ENCODE measurements at places on chromosomes 16 and 17. TPM values are rescaled to one million over a fixed set of nuclear protein-coding genes. Genes with fewer than 3 reads are reported as not detected.
A peak's percentile ranks its signal among the peaks of the same experiment; 100 is the strongest.

Gene CDH8
- not detected for total RNA-seq

Gene SCNN1G
- total RNA-seq, result not detected

Gene NPTX1
- 85.8 TPM for total RNA-seq

Gene DPEP1
- total RNA-seq, result not detected

Gene IKZF3
- total RNA-seq, result 33.1 TPM

Gene HBQ1
- not detected for total RNA-seq

Gene CCL1
- 0.87 TPM for total RNA-seq

Gene AMDHD2
- 45.8 TPM for total RNA-seq

Gene CCDC78
- total RNA-seq, result 1.6 TPM

DNA sequence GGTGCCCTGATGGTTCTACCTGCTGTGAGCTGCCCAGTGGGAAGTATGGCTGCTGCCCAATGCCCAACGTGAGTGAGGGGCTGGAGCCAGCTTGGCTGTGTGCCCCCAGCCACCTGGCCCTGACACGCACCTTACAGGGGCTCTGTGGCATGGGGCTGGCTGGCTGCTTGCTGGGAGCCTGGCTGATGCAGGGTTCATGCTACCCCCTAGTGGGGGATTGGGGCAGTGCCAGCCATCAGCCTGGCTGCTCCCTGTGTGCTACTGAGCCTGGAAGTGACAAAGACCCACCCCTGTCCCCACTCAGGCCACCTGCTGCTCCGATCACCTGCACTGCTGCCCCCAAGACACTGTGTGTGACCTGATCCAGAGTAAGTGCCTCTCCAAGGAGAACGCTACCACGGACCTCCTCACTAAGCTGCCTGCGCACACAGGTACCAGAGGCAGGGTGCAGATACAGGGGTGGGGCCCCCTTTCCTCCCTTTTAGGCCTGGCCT, 5.7 kb downstream of the GRN start:
- H3K36me3 ChIP-seq, result peaks cover 10% of the 10 kb centered on the region
- no peak overlapping the region for H3K27ac ChIP-seq
- peak; percentile 76 for DNase-seq
- no peak overlapping the region for H3K4me3 ChIP-seq
- H3K27me3 ChIP-seq, result peaks cover 8% of the 10 kb centered on the region

- H3K4me3 ChIP-seq, result no peak overlapping the region
- no peak overlapping the region for H3K27ac ChIP-seq
- H3K4me1 ChIP-seq, result peaks cover 24% of the 10 kb centered on the region
- peaks cover 39% of the 10 kb centered on the region for H3K27me3 ChIP-seq
These were observed 7.6 kb upstream of the PPP1R1B start for GRCh38 chr17:39618956-39619785.

- DNase-seq, result no peak
- peaks cover 9% of the 10 kb centered on the region for H3K4me1 ChIP-seq
- peaks cover 15% of the 10 kb centered on the region for H3K36me3 ChIP-seq
- H3K27ac ChIP-seq, result no peak overlapping the region
These were observed 66.1 kb downstream of the PLD6 start for GRCh38 chr17:17139972-17140589.

- H3K27ac ChIP-seq, result no peak overlapping the region
- H3K4me3 ChIP-seq, result no peak overlapping the region
- no peak for DNase-seq
- H3K36me3 ChIP-seq, result no peaks in the 10 kb centered on the region
- peaks cover 10% of the 10 kb centered on the region for H3K4me1 ChIP-seq
These were observed 31.0 kb upstream of the CNEP1R1 start for GRCh38 chr16:49994006-49994405.

- peaks cover 57% of the 10 kb centered on the region for H3K4me1 ChIP-seq
- no peaks in the 10 kb centered on the region for H3K27me3 ChIP-seq
- peak overlapping the region; percentile 92 for H3K27ac ChIP-seq
- peak overlapping the region; percentile 20 for H3K4me3 ChIP-seq
These were observed 678.9 kb downstream of the WWOX start for GRCh38 chr16:78778101-78779004.

DNA sequence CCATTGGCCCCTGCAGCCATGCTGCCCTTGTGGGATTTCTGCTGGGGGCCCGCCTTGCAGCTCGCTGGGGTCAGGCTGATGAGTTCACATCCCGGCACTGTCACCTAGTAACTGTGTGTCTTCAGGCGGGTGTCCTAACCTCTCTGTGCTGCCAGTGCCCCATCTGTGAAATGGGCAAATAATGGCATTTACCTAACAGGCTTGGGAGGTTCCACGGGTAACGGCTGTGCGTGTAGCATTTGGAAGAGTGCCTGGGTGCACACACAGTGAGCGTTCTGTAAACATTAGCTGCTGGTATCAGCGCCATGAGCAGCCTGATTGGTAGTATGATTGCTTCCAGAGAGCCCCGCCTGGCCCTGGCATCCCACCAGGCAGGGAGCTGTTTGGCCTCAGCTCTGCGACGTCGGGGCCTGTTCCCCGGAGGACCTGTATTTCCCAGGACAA, 167.3 kb upstream of the GSE1 start:
- peaks cover 2% of the 10 kb centered on the region for H3K27me3 ChIP-seq
- no peak overlapping the region for H3K27ac ChIP-seq
- no peak for DNase-seq
- peaks cover 20% of the 10 kb centered on the region for H3K4me1 ChIP-seq
- no peaks in the 10 kb centered on the region for H3K36me3 ChIP-seq

- peaks cover 21% of the 10 kb centered on the region for H3K4me1 ChIP-seq
- H3K27ac ChIP-seq, result no peak overlapping the region
- H3K4me3 ChIP-seq, result no peak overlapping the region
- H3K27me3 ChIP-seq, result peaks cover 15% of the 10 kb centered on the region
- DNase-seq, result no peak
These were observed 12.9 kb upstream of the TOB1 start for GRCh38 chr17:50879086-50879485.

DNA sequence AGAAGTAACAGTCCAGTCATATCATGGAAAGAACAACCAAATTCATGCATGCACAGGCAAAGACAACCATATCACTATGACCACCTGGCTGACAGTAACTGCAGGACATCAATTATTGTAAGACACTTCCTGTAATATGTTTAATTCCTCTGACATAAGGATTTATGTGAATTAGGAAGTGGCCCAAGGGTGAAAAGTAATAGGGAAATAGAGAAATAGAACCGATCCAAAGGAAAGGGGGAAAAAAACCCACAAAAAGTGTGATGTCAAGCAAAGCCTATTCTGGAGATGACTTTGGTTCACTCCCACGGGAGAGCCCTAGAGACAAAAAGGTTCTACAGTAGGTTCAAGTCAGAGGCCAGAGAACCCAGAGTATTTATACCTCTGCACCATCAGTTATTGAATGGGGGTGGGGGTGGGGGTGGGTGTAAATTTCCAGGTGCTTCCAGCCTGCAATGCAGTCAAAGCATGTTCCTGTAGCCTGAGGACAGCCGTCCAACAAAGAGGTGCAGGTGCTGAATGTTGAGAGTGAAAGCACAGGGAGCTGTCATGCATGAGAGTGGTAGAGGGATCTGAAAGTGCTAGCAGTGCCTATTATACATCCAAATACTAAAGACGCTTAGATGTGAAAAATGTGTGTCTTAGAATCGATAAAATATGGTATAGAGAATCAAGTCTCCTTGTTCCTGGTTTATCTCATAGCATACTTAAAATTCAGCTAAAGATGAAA, 95.6 kb upstream of the HLF start:
- H3K36me3 ChIP-seq, result no peaks in the 10 kb centered on the region
- H3K27me3 ChIP-seq, result no peaks in the 10 kb centered on the region
- no peaks in the 10 kb centered on the region for H3K4me1 ChIP-seq
- no peak overlapping the region for H3K27ac ChIP-seq
- H3K4me3 ChIP-seq, result no peak overlapping the region

DNA sequence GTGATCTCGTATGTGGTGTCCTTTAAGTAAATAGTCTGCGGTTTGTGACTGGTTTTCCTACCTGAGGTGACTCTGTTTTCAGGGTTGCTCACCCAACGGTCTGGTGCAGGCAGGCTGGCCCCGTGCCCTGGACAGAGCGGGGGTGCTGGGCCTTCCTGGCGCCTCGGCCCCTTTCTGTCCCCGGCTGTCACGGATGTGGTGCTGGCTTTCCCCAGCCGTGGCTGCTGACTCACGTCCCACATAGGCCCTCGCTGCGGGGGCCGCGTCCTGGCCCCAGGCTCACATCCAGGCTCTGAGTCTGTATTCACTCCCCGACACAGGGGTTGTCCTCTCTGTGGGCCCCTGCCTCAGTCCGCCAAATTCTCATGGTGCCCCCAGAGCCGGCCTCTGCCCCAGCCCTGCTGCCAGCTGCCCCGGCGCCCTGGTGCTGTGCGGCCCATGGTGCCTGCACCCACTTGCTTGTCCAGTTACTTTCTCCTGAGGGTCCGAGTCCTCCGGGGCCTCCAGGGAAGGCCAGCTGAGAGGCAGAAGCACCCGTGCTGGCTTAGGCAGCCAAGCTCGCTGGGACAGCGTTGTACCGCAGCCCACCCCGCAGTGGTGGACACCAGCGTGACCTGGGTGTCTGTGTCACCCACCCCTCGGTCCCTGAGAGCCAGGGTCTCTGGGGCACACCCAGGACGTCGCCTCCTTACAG, 5.9 kb downstream of the CHMP6 start:
- no peak for DNase-seq
- peaks cover 12% of the 10 kb centered on the region for H3K4me1 ChIP-seq
- H3K27me3 ChIP-seq, result peaks cover 5% of the 10 kb centered on the region
- no peak overlapping the region for H3K4me3 ChIP-seq

DNA sequence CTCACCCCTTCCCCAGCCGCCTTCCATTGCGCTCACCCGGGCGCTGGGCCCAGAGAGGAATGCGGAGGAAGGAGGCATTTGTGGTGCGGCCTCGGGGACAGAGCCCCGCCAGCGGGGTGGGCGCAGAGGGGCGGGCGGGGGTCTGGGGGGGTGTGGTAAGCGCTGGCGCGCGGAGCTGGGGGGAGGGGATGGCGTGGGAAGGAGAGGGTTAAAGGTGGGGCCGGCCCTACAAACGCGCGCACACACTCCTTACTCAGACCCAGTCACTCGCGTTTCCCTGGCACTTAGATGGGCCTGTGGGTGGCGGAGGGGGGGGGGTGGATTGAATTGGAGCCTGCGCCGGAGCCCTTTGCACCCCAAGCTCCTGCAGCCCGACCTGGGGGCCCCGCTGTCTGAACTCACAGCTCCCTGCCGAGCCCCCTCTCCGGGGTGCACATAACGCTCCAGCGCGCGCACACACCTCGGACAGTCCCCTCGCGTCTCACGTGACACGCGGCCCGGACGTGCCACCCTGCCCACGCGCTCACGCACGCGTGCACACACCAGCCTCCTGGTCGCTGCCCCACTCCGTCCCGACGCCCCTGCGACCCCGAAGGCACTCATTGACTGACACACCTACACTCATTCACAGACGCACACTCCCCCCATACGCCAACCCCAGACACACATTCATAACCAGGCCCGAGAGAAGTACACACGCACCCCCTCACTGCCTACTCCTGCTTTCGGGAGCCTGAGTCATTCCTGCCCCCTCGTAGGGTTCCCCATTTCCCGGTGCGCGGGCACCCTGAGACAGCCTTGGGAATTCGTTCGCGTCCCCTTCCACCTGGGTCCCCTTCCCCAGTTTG, 844 bp downstream of the TBKBP1 start:
- H3K27me3 ChIP-seq, result peaks cover 3% of the 10 kb centered on the region
- H3K4me1 ChIP-seq, result peaks cover 39% of the 10 kb centered on the region
- DNase-seq, result no peak
- peak overlapping the region; percentile 71 for H3K4me3 ChIP-seq

GRCh38 chr16:8859913-8860881, 8.6 kb downstream of the CARHSP1 start:
- no peak for DNase-seq
- H3K27ac ChIP-seq, result no peak overlapping the region
- no peak overlapping the region for H3K4me3 ChIP-seq
- peaks cover 46% of the 10 kb centered on the region for H3K4me1 ChIP-seq
- peaks cover 39% of the 10 kb centered on the region for H3K36me3 ChIP-seq
- no peaks in the 10 kb centered on the region for H3K27me3 ChIP-seq

DNA sequence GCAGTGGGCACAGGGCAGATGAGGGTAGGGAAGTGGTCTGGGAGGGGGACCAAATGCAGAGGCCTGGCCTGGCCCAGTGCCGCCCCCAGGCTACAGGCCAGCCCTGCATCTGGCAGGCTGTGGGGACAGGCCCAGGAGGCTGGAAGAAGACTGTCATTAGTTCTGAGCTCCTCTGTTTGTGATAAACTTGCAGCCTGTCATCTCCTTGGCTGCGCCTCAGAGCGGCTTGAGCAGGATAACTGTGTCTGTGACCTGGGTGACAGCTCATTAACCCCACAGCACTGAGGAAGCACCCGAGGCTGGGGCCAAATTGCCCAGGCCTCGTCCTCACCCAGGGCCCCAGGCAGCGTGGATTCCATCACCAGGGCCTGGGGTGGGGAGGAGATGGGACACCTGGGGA, 23.9 kb downstream of the ABCC3 start:
- no peak for DNase-seq
- no peaks in the 10 kb centered on the region for H3K27me3 ChIP-seq
- H3K36me3 ChIP-seq, result no peaks in the 10 kb centered on the region
- H3K27ac ChIP-seq, result no peak overlapping the region

DNA sequence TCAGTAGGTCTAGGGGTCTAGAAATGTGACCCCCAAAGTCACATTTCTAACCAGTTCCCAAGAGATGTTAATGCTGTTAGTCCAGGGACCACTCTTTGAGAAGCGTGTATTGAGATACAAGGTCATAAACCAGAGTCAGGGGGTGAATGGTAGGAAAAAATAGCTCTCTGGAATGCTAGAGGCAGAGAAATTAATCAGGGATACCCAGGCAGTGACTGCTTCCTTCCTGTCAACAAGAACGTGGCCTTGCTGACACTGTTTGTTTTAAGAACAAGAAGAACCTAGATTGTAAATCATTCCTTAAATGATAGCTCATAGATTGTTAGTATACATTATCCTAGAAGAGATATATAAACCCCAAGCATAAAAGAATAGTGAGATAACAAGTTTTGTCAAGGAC, 43.8 kb downstream of the PITPNM3 start:
- no peaks in the 10 kb centered on the region for H3K36me3 ChIP-seq
- no peaks in the 10 kb centered on the region for H3K4me1 ChIP-seq
- H3K4me3 ChIP-seq, result no peak overlapping the region
- no peak for DNase-seq
- no peak overlapping the region for H3K27ac ChIP-seq

GRCh38 chr17:28466001-28466400, 7.4 kb upstream of the SLC13A2 start:
- peaks cover 21% of the 10 kb centered on the region for H3K4me1 ChIP-seq
- H3K4me3 ChIP-seq, result no peak overlapping the region
- H3K27me3 ChIP-seq, result peaks cover 4% of the 10 kb centered on the region

DNA sequence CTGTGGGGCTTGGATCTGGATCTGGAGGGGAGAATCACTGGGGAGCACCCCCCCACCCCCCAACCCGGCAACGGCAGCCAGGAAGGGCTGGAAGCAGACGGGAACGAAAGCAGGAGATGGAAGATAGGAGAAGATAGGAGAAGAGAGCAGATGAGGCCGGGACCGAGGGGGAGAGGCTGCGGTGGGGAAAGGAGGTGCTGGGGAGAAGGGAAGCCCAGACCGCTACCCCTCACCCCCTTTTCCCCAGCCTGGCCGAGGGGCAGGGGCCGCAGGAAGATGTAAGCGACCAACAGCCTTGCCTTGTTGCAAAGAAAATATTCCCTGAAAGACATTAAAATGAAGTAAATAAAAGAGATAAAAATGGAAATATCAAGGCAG, 26.8 kb upstream of the CBFA2T3 start:
- H3K27ac ChIP-seq, result no peak overlapping the region
- peaks cover 15% of the 10 kb centered on the region for H3K27me3 ChIP-seq
- no peaks in the 10 kb centered on the region for H3K36me3 ChIP-seq
- H3K4me1 ChIP-seq, result peaks cover 6% of the 10 kb centered on the region
- no peak for DNase-seq
- no peak overlapping the region for H3K4me3 ChIP-seq

GRCh38 chr16:71250461-71251235, 20.1 kb upstream of the HYDIN start:
- H3K36me3 ChIP-seq, result no peaks in the 10 kb centered on the region
- no peak for DNase-seq
- no peak overlapping the region for H3K27ac ChIP-seq
- H3K4me1 ChIP-seq, result no peaks in the 10 kb centered on the region
- H3K4me3 ChIP-seq, result no peak overlapping the region
